ENCODE measurements at places on chromosomes 6 and 20.

DNA sequence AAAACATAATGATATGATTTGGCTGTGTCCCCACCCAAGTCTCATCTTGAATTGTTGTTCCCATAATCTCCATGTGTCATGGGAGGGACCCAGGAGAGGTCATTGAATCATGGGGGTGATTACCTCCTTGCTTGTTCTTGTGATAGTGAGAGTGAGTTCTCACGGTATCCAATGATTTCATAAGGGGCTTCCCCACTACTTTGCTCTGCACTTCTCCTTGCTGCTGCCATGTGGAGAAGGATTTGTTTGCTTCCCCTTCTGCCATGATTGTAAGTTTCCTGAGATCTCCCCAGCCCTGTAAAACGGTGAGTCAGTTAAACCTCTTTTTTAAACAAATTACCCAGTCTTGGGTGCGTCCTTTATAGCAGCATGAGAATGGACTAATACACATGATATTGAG, 156.8 kb upstream of the PLCB4 start:
- no peak for DNase-seq

DNA sequence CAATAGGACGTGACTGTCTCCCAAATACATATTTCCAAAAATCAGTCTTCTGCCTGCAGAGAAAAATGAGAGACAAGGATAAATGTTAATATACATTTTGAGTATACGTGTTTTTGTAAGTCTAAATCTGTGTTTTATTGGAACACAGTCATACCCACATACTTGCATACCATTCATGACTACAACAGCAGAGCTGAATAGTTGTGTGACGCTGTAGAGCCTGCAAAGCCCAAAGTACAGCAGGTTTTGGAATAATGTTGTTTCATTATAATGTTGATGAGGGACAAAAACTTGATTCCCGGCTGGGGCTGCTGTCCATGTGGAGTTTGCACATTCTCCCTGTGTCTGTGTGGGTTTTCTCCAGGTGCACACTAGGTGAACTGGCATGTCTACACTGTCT, 23.8 kb upstream of the FBXO9 start:
- DNase-seq, result no peak

DNA sequence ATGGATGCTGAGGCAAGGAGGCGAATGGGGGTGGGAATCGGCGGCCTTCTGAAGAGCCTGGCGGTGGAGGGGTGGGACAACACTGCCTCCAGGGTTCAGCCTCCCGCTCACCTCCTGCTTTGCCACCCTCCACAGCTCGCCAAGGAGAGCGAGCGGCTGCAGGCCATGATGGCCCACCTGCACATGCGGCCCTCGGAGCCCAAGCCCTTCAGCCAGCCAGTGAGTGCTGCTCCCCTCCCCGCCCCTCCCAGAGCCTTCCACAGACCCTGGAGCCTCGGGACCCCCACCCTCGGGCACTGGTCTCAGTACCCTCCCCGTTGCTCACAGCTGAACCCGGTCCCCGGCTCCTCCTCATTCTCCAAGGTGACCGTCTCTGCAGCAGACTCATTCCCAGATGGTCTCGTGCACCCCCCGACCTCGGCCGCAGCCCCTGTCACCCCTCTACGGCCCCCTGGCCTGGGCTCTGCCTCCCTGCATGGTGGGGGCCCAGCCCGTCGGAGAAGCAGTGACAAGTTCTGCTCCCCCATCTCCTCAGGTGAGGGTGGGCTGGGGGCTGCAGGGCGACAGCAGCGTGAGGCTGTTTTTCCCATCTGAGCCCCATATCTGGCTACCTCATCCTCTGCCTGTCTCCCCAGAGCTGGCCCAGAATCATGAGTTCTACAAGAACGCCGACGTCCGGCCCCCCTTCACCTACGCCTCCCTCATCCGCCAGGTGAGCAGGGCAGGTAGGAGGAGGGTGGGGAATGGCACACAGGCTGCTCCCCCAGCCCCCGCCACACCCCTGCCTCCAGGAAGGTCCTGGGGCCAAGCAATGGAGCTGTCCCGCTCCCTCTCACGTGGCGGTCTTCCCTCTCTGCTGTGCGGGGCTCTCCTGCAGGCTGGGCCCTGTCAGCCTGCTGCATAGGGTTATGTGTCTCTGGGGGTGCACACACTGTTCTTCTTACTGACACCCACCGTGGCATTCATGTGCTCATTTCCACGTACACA, 43.7 kb downstream of the FOXP4 start:
- DNase-seq, result no peak

GRCh38 chr6:124190256-124190655, 386.6 kb downstream of the NKAIN2 start:
- no peak for DNase-seq

DNA sequence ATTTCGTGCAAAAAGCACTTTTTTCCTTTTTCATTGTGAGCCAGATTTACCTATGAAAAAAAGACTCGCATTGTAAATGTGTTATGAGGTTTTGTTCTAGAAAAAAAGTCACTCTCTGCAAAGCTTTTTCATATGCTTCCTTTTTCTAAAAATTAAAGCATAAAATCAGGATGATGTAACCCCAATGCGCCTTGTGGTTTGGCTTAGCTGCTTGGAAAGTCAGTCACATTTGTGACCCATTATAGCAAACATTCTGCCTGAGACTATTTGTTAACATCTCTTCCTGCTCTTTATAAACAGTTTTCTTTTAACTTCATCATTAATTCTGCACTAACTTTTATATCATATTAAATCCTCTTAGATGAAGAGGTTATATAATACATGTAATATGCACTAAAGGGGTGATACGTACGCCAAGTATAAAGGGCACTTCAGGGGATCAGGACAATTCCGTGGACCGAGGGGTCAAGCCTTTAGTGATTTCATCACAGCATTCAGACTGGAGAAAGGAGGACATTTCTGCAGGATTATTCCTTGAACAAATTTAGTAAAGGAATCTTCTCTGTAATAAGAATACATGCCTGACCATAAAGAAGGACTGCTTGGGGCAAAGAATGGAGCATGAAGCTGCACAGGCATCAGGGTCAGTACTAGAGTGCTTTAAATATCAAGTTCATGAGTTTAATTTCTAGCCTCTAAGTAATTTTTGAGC, 48.1 kb upstream of the SMLR1 start:
- no peak for DNase-seq

- no peak for DNase-seq
Observed at GRCh38 chr6:114707081-114707620, 364.3 kb upstream of the HS3ST5 start.

DNA sequence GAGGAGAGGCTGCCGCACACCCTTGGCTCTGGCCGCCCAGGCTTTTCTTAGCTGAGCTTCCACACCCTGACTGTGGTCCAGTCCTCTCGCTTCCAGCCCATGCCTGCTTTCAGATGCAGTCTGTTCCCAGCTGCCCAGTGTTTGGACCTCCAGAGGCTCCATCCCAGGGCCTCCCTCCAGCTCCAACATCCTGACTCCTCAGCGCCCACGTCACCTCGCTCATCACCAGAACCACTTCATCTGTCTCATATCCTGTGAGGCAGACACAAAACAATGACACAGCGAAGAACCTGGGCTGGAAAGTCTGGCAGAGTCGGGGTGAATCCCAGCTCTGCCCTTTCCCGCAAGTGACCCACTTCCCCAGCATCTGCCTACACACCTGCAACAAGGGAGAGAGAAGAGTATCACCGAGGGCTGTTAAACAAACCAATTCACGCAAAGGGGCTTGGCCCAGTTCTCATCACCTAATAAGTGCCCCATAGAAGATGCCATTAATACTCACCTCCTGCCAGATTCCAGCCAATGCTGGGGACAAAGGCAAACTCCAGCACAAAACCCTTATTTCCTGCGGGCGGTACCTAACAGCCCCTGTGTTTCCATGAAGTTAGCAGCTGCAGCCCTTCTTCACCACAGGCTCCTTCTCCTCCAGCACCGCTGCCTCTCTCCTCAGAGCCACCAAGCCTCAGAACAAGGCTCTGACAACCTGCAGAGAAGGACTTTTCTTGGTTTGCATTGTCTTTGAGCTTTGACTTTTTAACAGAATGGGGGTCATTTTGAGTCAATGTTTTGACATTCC, 133.4 kb upstream of the CDH4 start:
- no peak for DNase-seq

DNA sequence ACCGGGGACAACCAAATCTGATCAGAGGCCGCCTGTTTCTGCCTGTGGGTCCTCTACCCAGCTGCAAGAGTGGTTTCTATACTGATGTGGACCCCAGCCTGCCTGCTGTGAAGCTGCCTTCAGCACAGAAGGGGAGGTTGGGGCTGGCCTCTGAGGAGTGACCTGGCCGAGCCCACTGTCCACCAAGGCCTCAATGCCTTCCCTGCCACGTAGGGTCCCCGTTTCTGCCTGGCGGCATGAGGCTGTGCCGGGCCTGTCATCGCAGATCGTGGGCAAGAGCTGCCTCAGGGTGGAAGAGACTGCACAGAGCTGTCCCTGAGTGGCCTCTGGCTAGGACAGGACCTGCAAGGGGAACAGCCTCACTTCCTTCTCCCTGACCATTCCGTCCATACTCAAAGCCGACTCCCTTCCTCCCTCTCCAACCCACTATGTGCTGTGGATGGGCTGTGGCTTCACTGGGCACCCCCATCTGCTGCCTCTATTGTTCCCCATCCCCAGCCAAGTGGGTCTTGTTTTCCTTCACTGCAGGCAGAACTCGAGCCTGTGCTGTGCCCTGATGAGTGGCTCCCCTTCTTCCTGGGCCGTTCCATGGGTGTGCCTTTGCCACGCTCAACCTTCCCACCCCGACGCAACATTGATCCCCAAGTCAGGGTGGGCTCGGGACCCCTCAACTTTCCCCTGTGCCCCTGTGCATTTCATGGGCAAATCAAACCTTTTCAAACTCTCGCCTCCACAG, 60.3 kb downstream of the ERMARD start:
- no peak for DNase-seq

DNA sequence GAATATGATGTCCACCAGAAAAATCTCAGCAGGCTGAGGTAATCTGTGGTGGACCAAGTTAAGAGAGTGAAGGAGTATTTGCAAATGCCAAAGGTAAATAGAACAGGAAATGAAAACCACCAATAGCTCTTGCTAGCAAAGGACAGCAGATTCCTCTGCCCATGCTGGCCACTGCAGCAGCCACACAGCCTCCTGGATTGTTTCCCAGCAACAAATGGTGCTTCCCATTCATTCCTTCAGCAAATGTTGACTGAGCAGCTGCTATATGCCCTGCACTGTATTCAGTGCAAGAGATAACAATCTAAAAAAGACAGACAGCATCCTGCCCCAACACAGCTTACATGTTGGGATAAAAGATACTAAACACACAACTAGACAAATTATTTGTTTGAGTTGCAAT, 11.0 kb downstream of the ROS1 start:
- no peak for DNase-seq

DNA sequence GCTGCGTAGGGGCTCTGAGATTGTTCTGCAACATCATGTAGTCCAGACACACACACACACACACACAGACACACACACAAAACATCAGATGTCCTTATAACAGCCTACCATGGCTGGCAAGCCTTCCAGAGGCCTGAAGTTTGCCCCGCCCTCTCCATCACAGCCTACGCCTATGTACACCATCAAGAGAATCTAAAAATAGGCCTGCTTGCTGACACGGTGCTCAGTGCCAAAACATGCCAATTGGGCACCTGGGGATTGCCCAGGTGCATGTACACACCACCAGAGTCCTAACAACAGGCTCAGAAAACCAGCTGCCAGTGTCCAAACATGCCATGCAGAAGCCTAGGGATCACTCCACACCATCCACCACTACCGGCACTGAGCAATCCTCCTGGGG, 391.7 kb upstream of the SPTLC3 start:
- DNase-seq, result no peak

- no peak for DNase-seq
Observed at GRCh38 chr6:44699082-44699481, 311.6 kb downstream of the CDC5L start.

- DNase-seq, result no peak
Observed at GRCh38 chr6:14765106-14765505, 480.8 kb upstream of the JARID2 start.

DNA sequence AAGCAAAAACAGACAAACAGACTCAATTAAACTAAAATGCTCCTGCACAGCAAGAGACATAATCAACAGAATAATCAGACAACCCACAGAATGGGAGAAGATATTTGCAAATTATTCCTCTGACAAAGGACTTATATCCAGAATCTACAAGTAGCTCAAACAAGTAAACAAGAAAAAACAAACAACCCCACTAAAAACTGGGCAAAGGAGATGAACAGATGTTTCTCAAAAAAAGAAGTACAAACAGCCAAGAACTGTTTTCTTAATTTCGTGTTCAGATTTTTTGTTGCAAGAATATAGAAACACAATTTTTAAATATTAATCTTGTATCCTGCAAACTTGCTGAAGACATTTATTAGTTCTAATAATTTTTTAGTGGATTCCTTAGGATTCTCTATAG, 274.1 kb downstream of the BCKDHB start:
- DNase-seq, result no peak

DNA sequence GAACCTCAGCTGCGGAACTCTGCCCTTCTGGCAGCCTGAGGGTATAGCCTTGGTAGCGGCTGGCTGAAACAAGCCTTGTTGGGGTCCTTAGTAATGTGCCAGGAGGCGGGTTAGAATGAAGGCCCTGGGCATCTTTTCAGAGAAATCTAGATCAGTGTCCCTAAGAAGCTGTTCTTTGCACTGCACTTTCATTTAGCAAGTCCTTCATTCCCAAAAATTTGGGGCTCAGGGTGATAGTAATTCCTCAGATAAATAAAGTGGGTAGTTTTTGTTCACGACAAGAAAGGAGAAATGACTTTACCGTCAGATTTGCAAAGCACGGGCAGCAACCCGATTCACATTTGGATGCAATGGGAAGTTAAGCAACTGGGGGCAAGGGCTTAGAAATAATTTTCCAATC, 3.2 kb downstream of the INSM1 start:
- no peak for DNase-seq

DNA sequence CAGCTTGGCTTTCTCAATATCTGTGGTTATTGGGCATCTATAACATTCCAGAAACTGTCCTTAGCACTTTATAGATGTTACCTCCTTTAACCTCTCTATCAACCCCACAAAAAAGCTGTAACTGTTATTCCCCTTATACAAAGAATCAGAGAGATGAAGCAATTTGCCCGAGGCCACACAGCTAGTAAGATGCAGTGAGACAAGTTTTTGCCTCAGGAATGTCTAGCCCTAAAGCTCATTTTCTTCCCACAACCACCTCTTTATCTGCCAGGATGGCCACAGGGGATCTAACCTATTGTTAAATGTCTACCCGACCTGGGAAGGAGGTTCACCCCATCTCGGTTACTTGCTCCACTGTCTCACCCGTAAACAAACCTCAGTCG, 31.9 kb upstream of the TCP11 start:
- DNase-seq, result no peak

GRCh38 chr6:7152462-7152861, 44.7 kb downstream of the RREB1 start:
- no peak for DNase-seq

DNA sequence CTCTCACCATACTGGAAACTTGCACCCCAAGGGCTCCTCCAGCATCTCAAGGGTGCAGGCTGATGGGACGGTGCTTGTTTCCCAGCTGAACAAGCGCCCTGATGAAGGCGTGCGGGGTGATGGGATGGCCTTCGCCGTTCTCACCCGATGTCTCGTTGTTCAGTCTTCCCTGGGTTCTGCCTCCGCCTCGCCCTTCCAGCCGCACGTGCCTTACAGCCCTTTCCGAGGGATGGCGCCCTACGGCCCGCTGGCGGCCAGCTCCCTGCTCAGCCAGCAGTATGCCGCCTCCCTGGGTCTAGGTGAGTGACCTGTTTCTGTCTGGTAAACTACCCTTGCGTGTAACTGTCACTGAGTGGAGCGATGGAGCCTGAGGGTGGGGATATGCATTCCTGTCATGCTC, 3.9 kb downstream of the LSM14B start:
- no peak for DNase-seq

GRCh38 chr6:18080544-18080943, 41.9 kb downstream of the NHLRC1 start:
- no peak for DNase-seq

GRCh38 chr6:25995507-25995906, 32.9 kb downstream of the TRIM38 start:
- DNase-seq, result no peak

Measured in thoracic aorta (tissue), 2 donors.